ENCODE measurements at places on chromosomes 13 and 19.

- no peak for DNase-seq
These were observed 26.8 kb downstream of the RASA3 start for GRCh38 chr13:114105521-114106225.

DNA sequence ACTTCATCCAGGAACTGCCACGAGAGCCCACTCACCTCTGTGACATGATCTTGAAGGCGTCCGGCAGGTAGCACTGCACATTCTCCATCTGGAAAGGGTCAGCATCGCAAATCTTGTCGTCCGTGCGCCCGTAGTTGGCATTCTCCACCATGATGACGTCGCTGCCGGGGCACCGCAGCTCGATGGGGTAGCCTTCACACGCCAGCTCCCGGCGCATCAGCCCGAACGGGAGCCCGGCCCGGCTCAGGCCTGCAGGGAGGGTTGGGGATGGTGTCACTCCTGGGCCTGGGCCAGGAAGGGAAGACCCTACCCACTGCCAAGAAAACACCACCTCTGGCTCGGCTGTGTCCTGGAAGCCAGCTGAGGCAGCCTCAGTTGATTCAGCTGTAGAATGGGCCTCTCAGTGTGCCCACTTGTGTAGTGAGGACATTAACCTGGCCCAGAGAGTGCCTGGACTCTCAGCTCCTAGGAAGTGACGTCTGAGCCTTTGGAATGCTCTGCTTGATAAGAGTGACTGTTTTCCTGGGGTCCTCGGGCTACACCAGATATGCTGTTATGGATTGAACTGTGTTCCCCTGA lies 28.4 kb downstream of the ADGRL1 start:
- DNase-seq: no peak

DNA sequence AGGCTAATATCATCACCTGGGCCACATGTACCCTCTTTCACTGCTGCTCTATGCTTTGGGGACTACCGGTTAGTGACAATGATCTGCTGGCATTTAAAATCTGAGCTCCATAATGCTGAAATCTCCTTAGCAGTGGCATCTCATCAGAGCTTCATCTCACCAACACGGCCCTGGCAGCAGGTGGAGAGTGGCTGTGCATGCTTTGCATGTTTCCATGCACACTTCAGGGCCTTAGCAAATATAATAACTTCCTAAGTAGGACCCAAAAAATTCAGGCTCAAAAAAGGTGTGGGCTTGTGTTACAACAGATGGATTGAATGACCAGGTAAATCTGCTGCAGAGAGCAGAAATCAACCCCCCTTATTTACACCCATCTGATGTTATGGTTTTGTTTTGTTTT lies 55.2 kb downstream of the ALOX5AP start:
- no peak for DNase-seq

DNA sequence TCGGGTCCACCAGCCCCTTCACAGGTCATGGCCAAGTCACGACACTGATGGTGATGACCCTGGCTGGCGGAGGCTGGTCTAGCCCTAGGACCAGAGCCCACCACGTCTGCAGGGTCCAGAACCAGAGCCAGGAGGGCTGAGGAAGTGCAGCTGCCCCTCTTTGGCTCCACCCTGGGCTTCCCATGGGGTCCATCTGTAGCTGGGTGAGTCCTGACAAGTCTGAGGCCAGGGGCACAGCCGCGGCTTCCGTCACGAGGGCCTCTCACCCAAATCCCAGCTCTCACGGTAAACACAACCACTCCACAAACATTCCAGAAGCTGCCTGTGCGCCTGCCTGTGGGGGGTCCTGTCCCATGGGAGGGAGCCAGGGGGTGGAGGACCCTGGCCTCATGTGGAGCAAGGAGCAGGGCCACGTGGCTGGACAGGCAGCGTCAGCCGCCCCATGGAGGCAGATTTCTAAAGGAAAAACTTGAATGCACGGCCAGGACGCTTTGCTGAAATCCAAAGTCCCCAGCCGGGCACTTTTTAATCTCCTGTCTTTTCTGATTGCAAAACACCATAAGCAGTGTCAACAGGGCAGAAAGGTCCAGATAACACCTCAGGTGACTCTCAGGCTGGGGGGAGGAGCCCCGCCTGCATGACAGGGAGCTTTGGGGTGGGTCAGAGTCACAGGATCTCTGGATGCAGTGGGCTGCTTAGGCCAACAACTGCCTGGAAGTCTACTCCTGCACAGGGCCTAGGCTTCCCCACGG lies 29.9 kb downstream of the CEBPG start:
- no peak for DNase-seq

DNA sequence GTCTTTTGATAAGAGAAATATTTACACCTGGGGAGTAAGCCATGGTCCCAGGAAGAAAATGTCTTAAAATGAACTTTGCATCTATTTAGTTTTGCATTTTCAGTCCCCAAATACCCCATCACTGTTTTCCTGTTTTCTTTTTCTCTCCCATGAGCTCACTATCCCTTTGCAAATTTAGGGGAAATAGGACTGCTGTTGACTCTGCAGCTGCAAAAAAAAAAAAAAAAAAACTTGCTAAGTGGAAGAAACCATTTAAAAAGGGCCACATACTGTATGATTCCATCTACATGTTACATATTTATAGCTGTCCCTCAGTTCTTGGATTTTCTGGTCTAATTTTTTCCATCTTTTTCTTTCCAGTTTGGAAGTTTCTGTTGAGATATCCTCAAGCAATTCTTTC lies 98.2 kb upstream of the SERP2 start:
- no peak for DNase-seq

GRCh38 chr19:17951990-17952976 lies 14.6 kb upstream of the KCNN1 start:
- no peak for DNase-seq

All from GF-D8 (cell line).